ENCODE measurements at places on chromosomes 2 and 18. TPM values are rescaled to one million over a fixed set of nuclear protein-coding genes. Genes with fewer than 3 reads are reported as not detected.

APCDD1 gene
- total RNA-seq: not detected

- DNase-seq: no peak
- H3K36me3 ChIP-seq: no peaks in the 10 kb centered on the region
- H3K27ac ChIP-seq: no peak overlapping the region
- no peak overlapping the region for H3K4me3 ChIP-seq
Measured at GRCh38 chr18:33355263-33355662, 85.3 kb downstream of the CCDC178 start.

ZCCHC2 gene
- 61.7 TPM for total RNA-seq

GRCh38 chr18:48778344-48779011, 172.3 kb downstream of the SMAD7 start:
- H3K36me3 ChIP-seq: no peaks in the 10 kb centered on the region
- H3K4me3 ChIP-seq: no peak overlapping the region
- H3K27me3 ChIP-seq: peaks cover 4% of the 10 kb centered on the region
- no peak for DNase-seq
- H3K27ac ChIP-seq: no peak overlapping the region

- H3K4me1 ChIP-seq: no peaks in the 10 kb centered on the region
- no peaks in the 10 kb centered on the region for H3K36me3 ChIP-seq
- H3K27me3 ChIP-seq: no peaks in the 10 kb centered on the region
- DNase-seq: no peak
- no peak overlapping the region for H3K4me3 ChIP-seq
Measured at GRCh38 chr2:219906114-219907010, 278.9 kb downstream of the SLC4A3 start.

GRCh38 chr18:75790796-75791195, 363.3 kb upstream of the SMIM21 start:
- H3K4me1 ChIP-seq: no peaks in the 10 kb centered on the region
- no peak overlapping the region for H3K27ac ChIP-seq
- no peaks in the 10 kb centered on the region for H3K36me3 ChIP-seq

GRCh38 chr2:39275016-39275415, 31.2 kb upstream of the CDKL4 start:
- H3K36me3 ChIP-seq: peaks cover 18% of the 10 kb centered on the region
- no peak overlapping the region for H3K4me3 ChIP-seq
- no peaks in the 10 kb centered on the region for H3K4me1 ChIP-seq

TUBA3E gene
- not detected for total RNA-seq

- H3K36me3 ChIP-seq: no peaks in the 10 kb centered on the region
- no peak for DNase-seq
- H3K27me3 ChIP-seq: peaks cover 11% of the 10 kb centered on the region
- H3K4me3 ChIP-seq: no peak overlapping the region
- no peaks in the 10 kb centered on the region for H3K4me1 ChIP-seq
Measured at GRCh38 chr2:201938156-201938775, 95.4 kb upstream of the FZD7 start.

GRCh38 chr18:8735274-8735673, 29.9 kb downstream of the MTCL1 start:
- no peak overlapping the region for H3K27ac ChIP-seq
- no peak for DNase-seq
- no peaks in the 10 kb centered on the region for H3K36me3 ChIP-seq
- H3K4me3 ChIP-seq: no peak overlapping the region
- peaks cover 12% of the 10 kb centered on the region for H3K27me3 ChIP-seq

DNA sequence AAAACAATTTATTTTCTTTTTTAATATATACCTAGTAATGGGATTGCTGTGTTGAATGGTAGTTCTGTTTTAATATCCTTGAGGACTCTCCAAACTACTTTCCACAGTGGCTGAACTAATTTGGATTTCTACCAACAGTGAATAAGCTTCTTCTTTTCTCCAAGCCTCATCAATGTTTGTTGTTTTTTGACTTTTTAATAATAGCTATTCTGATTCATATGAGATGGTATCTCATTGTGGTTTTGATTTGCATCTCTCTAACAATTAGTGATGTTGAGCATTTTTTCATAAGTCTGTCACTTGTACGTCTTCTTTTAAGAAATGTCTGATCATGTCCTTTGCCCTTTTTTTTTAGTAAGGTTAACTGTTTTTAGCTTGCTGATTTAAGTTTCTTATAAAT, 863.3 kb downstream of the CNTNAP5 start:
- H3K4me1 ChIP-seq: no peaks in the 10 kb centered on the region
- no peak for DNase-seq
- H3K27ac ChIP-seq: no peak overlapping the region
- H3K4me3 ChIP-seq: no peak overlapping the region
- no peaks in the 10 kb centered on the region for H3K36me3 ChIP-seq
- H3K27me3 ChIP-seq: no peaks in the 10 kb centered on the region

DNA sequence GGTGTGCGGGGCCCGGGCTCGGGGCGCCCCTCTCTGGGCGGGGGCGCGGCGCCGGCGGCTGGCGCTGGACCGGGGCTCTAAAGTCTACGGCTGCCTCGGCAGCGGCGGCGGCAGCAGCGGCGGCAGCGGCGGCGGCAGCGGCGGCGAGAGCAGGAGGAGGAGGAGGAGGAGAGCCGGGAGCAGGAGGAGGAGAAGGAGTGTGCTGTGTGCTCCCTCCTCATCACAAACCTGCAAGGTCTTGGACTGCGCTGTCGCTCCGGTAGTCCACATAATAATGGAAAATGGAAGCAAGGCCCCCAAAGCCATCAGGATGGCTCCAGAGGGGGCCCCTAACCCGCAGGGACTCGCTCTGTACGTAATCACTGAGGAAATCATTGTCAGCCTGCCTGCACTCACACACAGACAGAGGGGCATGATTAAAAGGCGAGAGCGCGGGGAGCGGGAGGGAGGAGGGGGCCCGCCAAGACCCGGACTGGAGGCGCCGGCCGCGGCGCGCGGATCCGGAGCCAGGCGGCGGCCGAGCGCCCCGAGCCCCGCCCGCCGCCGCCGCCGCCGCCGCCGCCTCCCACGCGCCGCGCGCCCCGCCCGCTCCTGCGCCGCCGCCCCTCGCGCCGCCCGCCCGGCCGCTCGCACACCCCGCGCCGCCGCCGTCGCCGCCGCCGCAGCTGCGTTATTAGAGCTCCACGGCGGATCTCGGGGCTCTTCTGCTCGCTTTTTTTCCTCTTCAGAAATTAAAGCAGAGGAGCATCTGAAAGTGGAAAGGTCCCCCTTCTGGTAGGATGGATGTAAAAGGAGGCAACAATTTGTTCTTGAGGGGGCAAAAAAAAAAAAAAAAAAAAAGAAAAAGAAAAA, at the start of gene ZNF521:
Gene ZNF521, minus strand, starts transcription at position 390 of the 852 bp plus-strand sequence. CDS start 1,220 bp downstream, outside the sequence.
- no peak within 1 kb of the TSS for H3K27ac ChIP-seq
- peak within 1 kb of the TSS; percentile 73 for H3K4me3 ChIP-seq
- H3K27me3 ChIP-seq: peaks cover 61% of the 10 kb centered on the region
- peaks cover 10% of the 10 kb centered on the region for H3K4me1 ChIP-seq
- peaks cover 2% of the 10 kb centered on the region for H3K36me3 ChIP-seq

GRCh38 chr2:234845602-234846590, 105.9 kb upstream of the SH3BP4 start:
- no peak for DNase-seq
- H3K4me3 ChIP-seq: no peak overlapping the region
- H3K36me3 ChIP-seq: no peaks in the 10 kb centered on the region
- H3K27ac ChIP-seq: no peak overlapping the region

WBP1 gene
- total RNA-seq: 69.6 TPM

- no peak overlapping the region for H3K27ac ChIP-seq
- H3K36me3 ChIP-seq: peaks cover 3% of the 10 kb centered on the region
- peaks cover 3% of the 10 kb centered on the region for H3K4me1 ChIP-seq
- DNase-seq: no peak
- H3K4me3 ChIP-seq: no peak overlapping the region
Measured at GRCh38 chr2:43937269-43937820, 58.4 kb downstream of the LRPPRC start.

DNA sequence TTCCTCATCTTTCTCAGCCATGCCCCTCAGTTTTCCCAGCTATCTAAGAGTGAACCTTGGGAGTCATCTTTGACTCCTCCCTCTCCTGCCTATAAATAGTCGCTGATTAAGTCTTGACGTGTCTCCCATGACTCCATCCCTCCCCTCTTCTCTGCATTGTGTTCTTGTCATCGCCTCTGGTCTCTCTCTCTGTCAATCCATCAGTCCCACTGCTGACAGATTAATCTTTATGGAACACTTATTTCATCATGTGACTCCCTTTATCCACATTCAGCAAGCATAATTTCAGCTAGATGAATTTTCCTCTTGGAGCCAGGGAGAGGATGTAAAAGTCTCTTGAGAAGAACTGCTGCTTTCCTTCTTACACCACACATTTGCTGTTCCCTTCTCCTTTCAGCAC, 9.4 kb downstream of the ADAM23 start:
- no peaks in the 10 kb centered on the region for H3K36me3 ChIP-seq
- H3K27me3 ChIP-seq: peaks cover 5% of the 10 kb centered on the region
- no peak for DNase-seq
- no peak overlapping the region for H3K27ac ChIP-seq
- H3K4me1 ChIP-seq: no peaks in the 10 kb centered on the region

DNA sequence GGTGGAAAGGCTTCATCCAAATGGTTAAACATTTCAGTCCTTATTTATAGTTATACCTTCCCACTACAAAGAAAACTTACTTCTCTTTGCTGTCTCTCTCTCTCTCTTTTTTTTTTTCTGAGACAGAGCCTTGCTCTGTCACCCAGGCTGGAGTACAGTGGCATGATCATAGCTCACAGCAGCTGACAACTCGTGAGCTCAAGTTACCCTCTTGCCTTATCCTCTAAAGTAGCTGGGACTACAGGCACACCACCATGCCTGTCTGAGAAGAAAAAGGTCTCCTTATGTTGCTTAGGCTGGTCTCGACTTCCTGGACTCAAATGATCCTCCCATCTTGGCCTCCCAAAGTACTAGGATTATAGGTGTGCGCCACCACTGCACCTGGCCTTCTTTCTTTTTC, 32.3 kb upstream of the OLA1 start:
- peaks cover 22% of the 10 kb centered on the region for H3K27me3 ChIP-seq
- H3K27ac ChIP-seq: no peak overlapping the region
- H3K4me3 ChIP-seq: no peak overlapping the region
- no peaks in the 10 kb centered on the region for H3K4me1 ChIP-seq

GKN2 gene
- total RNA-seq: not detected

GRCh38 chr18:42289526-42289925, 334.5 kb downstream of the PIK3C3 start:
- no peaks in the 10 kb centered on the region for H3K36me3 ChIP-seq
- DNase-seq: no peak
- no peak overlapping the region for H3K4me3 ChIP-seq

MAPRE3 gene
- 2.0 TPM for total RNA-seq

- H3K36me3 ChIP-seq: no peaks in the 10 kb centered on the region
- DNase-seq: no peak
- H3K4me3 ChIP-seq: no peak overlapping the region
- H3K27me3 ChIP-seq: no peaks in the 10 kb centered on the region
- no peaks in the 10 kb centered on the region for H3K4me1 ChIP-seq
Measured at GRCh38 chr18:30271716-30272115, 770.8 kb downstream of the DSC3 start.

DNA sequence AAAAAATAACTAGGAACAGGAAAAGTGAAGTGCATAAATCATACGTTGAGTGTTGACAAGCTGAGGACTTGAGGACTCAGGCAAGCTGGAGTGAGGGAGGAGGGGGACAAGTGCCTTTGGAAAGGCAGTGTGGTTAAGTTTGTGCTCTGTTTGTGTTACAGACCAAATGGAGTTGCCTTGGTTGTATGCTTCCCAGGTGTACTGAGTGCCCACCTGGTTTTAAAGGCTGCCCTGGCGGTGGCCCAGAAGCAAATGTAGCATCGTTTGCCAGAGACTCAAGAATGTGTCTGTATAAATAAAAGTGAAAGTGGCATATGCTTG, 240.9 kb downstream of the PRKCE start:
- H3K27ac ChIP-seq: no peak overlapping the region
- no peaks in the 10 kb centered on the region for H3K27me3 ChIP-seq
- no peak for DNase-seq
- H3K4me1 ChIP-seq: peaks cover 36% of the 10 kb centered on the region
- peak overlapping the region; percentile 1 for H3K4me3 ChIP-seq
- no peaks in the 10 kb centered on the region for H3K36me3 ChIP-seq

DNA sequence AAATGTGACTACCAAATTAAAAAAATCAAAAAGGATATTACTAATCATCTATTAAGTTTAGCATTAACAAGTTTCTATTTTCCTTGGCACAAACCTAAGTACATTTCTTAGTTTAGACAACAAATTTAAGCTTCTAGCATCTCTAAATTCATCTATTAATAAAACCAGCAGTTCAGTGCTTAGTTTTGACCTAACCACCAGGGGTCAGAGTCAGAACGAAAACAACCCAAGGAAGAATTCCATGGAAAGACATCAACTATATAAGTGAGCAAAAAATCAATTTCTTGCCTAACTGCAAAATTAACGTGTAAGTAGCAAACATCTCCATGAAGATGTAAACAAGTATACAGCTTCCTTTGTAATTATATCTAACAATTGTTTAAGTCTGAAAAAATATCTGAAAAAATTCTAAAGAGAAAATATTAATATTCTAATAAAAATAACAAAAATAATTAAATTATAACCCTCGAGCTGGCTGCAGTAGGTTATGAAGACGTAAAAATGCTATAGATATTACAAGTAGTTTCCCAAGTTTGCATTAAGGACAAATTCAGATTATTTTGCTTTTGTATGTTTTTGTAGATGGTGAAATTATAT, 83.7 kb downstream of the CERKL start:
- H3K27me3 ChIP-seq: peaks cover 2% of the 10 kb centered on the region
- no peak overlapping the region for H3K27ac ChIP-seq
- no peak overlapping the region for H3K4me3 ChIP-seq
- peaks cover 2% of the 10 kb centered on the region for H3K4me1 ChIP-seq

KCNG2 gene
- not detected for total RNA-seq

GRCh38 chr2:219169930-219170654, at the start of gene SLC23A3:
SLC23A3 (minus strand) TSS chr2:219170029; CDS start chr2:219169984, 45 bp downstream.
- H3K4me1 ChIP-seq: peaks cover 17% of the 10 kb centered on the region
- DNase-seq: no peak
- no peak within 1 kb of the TSS for H3K27ac ChIP-seq
- H3K4me3 ChIP-seq: no peak within 1 kb of the TSS

DNA sequence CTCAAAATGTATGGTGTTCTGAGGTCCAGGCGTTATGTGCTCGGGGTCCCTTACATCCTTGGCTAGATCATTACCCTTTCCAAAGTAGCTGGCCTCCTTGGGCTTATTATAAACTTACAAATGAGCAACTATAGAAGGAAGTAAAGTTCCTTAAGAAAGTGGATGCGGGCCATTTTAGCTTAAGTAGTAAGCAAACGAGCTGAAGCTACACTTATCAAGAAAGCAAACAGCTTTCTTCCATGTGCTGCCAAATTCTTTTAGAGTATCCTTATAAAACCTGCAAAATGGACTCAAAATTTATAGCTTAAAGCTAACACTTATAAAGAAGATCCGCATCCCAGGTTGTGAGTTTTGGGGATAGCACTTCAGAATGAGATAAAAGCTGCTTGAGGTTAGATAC, 75.3 kb downstream of the ACTR3 start:
- peaks cover 1% of the 10 kb centered on the region for H3K4me1 ChIP-seq
- no peak for DNase-seq
- no peaks in the 10 kb centered on the region for H3K27me3 ChIP-seq
- H3K27ac ChIP-seq: no peak overlapping the region
- H3K36me3 ChIP-seq: peaks cover 7% of the 10 kb centered on the region
- H3K4me3 ChIP-seq: no peak overlapping the region

AGXT gene
- not detected for total RNA-seq

DNA sequence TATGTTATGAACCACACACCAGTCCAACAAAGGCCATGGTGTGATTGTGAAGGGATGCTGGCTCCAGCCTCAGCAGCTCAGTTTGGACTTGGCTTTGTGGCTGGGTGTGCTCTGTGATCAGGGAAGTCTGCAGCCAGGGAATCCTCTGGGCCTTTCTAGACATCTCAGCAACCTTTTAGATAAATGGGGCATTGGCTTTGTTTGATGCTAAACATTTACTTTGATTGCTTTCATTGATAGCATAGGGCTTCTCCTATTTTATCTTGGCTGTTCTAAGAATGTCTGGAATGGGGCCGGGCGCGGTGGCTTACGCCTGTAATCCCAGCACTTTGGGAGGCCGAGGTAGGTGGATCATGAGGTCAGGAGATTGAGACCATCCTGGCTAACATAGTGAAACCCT, 104.5 kb downstream of the VAPA start:
- no peak for DNase-seq
- peaks cover 7% of the 10 kb centered on the region for H3K4me1 ChIP-seq
- H3K27me3 ChIP-seq: peaks cover 4% of the 10 kb centered on the region
